Smooth muscle cell of the brain vasculature (primary cell): ENCODE measurements at places on chromosomes 13 and 19.

- DNase-seq: no peak
Observed at GRCh38 chr13:113497217-113497616, 6.7 kb upstream of the DCUN1D2 start.

GRCh38 chr19:34590228-34590627 is 86.7 kb downstream of the SCGB2B2 start:
- no peak for DNase-seq

DNA sequence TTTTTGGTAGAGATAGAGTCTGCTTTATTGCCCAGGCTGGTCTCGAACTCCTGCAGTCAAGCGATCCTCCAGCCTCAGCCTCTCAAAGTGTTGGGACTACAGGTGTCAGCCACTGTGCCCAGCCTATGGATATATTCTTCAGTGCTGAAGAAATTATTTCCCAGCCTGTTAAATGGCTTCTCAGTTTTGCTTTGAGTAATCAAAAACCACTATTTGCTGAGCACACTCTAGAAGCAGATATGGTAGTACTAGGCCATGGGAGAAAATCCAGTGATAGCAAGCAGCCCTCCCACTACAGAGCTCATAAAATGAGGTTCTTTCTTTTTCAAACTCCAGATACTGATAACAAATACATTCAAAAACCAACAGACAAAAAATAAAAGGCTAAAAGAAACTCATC is 80.6 kb upstream of the CLDN10 start:
- DNase-seq: no peak

DNA sequence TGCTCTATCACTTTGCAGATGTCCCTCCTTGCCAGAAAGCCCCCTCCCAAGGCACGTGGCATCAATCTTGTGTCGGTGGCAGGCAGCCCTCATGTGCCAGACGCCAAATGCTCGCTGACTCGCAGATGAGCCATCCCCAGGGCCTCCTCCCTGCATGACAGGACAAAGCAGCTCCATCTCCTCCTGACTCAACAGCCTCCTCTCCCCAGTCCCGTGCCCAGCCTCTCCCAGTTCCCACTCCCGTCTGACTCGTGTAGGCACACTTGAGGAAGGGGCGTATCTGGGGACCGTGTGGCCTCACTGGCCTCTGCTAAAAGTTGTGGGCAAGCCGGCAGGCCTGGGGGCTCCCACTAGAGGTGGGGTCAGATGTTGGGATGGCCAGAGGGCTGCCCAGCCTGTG is 133.6 kb downstream of the STK24 start:
- DNase-seq: no peak

GRCh38 chr13:63274772-63275171 is 1859.1 kb upstream of the PCDH20 start:
- DNase-seq: no peak

GRCh38 chr19:1017115-1017905 is 3.6 kb downstream of the TMEM259 start:
- DNase-seq: no peak

- DNase-seq: no peak
Observed at GRCh38 chr13:111662451-111662850, 342.0 kb downstream of the TEX29 start.

DNA sequence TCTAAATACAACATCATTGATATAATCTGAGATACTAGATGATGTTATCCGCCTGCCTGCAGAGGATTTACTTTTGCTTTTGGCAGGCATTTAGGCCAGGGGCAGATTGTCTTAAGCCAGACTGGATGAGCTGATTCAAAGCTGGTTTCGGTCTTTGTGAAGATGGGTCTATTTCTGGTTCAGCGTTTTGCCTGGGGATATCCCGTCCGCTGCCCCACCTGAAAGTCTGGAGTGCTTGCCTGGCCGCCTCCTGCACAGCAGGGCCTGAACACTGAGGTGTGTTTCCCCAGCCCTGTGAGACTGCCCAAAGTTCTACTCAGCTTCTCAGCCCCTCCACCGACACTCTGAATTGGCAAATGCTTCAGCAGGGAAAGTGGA is 149.7 kb downstream of the KATNAL1 start:
- DNase-seq: no peak

GRCh38 chr13:53121131-53121773 is 92.6 kb downstream of the OLFM4 start:
- no peak for DNase-seq

DNA sequence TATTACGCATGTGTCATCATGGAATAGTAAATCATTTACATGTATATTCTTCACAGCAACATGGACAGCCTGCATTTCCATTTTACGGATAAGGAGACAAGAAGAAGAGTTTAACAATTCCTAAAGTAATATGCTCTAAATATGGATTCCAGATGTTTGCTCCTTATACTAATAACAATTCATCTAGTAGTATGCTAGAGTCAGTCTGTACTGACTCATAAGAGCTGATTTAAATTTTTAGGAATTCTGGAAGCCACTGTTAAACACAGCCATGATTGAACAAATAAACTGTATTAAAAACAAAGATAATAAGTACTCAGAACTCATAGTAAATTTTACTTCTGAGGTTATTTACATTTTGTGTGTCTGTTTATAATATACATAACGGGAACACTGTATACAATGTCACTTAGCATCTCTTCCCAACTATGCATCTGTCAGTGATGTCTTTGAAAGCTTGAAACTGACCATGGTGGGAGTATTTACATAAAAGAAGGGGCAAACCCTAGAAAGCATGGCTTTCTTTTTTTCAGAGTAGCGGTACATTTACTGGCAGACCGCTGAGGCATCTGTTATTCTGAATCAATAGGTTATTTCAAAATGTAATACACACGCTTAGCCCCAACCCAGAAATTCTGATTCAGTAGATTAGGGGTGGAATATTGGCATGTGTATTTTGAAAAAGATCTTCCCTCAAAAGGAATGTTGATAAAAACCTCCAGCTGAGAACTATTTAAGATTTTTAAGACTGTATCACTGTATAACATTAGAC is 12.9 kb downstream of the ZC3H13 start:
- DNase-seq: no peak

- DNase-seq: no peak
Observed at GRCh38 chr13:87677496-87678371, 6.6 kb downstream of the SLITRK5 start.

DNA sequence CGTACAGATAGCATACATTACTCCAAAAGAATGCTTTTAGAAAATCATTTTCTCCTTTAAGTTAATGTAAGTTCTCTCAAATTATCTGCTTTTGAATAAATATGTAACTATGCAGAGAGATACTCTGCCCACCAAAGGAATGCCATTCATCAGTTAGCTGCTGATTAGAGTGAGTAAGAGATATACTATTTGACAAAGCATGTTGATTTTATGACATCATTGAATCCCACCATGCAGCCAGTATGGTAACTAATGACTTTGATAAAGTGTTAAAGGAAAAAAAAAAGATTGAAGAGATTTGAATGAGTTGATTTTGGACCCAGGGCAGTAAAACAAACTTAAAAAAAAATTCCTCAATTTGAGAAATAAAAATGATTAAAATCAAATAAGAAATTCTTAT is 521.5 kb downstream of the SLITRK6 start:
- no peak for DNase-seq
